ENCODE measurements at places on chromosomes 7 and 10.

GRCh38 chr10:62073429-62073828 lies 171.9 kb downstream of the ARID5B start:
- H3K36me3 ChIP-seq: peaks cover 37% of the 10 kb centered on the region
- H3K27me3 ChIP-seq: no peaks in the 10 kb centered on the region
- peaks cover 60% of the 10 kb centered on the region for H3K4me1 ChIP-seq
- no peak for DNase-seq

DNA sequence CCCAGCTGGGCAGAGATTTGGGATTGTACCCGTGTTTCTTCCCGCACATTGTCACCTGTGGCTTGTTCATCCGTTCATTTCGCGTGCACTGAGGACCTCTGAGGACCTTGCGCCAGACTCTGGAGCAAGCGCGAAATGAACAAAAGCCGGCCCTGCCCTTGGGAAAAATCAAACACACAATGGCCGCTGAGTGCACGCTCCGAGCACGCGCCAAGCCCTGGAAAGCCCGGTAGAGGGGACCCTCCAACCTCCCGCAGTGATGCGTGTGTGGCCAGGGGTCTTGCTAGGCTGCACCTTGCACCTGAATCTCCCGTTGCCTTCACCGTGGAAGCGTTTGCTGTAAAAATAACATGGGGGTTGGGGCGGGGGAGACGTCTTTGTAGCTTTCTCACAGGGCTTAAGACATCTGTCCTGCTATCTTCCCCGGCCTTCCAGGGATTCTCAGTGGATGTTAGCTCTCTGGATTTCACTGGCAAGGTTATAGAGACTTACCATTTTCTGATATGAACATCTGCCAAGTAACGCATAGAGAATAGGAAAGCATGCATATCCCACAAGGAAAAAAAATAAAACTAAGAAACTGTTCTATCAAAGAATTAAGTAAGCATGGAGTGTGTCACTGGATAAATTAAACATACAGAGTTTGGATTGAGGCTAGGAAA lies 37.3 kb downstream of the ZNF777 start:
- H3K4me3 ChIP-seq: peak overlapping the region; percentile 10
- DNase-seq: no peak
- no peaks in the 10 kb centered on the region for H3K27me3 ChIP-seq
- no peaks in the 10 kb centered on the region for H3K4me1 ChIP-seq

DNA sequence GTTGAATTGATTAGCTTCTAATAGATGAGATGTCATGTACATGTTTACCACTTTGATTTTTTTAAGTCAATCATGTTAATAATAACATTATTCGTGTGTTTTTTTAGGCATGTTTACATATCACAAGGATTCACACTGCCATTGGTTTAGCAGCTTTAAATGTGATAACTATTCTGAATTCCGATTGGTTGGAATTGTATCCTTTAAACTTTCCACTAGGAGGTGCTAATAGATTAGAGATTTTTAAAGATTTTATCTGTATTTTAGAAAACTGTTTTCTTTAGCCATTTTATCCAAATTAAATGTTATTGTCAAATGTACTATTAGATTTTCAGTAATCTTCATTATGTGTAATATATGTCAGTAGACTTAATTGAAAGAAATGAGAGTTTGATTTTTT lies 83.2 kb downstream of the HECTD2 start:
- H3K4me1 ChIP-seq: no peaks in the 10 kb centered on the region
- no peak overlapping the region for H3K4me3 ChIP-seq
- H3K36me3 ChIP-seq: no peaks in the 10 kb centered on the region
- no peak overlapping the region for H3K27ac ChIP-seq
- DNase-seq: no peak

DNA sequence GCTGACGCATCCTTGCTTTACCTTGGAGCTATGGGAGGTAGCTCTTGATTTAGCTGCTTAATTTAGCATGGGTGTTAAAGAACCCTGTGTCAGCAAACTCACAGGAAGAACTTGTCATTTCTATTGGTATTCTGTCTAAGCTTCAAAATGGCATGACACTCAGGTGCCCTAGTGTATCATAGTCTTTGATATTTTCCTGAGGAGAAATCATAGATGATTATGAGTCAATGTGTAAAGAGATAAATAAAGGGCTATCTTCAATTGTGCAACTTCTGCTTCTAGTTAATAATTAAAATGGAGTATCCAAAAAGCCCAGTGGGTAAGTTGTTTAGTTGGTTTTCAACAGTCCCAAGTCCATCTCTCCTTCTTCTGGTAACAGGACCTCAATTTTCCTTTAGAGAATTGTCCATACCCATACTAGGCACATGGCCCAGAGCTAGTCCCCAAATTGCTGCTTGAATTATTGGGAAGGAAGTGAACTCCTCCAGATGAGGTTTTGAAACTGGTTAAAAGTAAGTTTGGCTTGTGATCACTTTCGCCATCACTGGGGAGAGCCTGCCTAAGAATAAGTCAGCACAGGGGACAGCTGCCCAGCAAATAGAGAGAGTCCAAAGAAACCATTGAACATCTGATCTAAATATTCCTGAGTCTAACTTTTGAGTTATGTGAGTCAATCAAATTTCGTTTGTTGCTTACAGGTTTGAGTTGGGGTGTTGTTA lies 169.0 kb upstream of the PHYHIPL start:
- no peak overlapping the region for H3K4me3 ChIP-seq
- H3K36me3 ChIP-seq: no peaks in the 10 kb centered on the region
- DNase-seq: no peak
- H3K4me1 ChIP-seq: peaks cover 10% of the 10 kb centered on the region

- peaks cover 31% of the 10 kb centered on the region for H3K27me3 ChIP-seq
- H3K4me3 ChIP-seq: no peak overlapping the region
Measured at GRCh38 chr10:11170574-11170973, 152.9 kb downstream of the CELF2 start.

DNA sequence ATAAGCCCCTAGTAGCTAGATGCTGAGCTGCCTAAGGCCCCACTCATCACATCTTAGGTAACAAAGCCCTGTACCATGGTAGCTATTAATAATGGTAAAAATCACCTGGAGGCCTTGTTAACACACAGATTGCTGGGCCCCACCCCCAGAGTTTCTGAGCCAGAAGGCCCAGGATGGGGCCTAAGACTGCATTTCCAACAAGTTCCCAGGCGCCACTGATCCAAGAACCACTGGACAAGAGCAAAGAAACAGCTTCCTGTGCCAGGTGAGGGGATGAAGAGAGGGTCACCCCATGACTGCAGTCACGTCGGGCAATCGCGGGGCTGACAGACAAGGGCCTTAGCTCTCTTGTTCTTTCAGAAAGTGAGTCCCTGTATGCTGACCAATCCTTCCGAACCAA lies 46.8 kb downstream of the ACSM6 start:
- H3K4me1 ChIP-seq: no peaks in the 10 kb centered on the region
- H3K36me3 ChIP-seq: peaks cover 31% of the 10 kb centered on the region
- no peaks in the 10 kb centered on the region for H3K27me3 ChIP-seq
- no peak overlapping the region for H3K4me3 ChIP-seq
